ENCODE measurements at places on chromosomes 4 and X. TPM values are rescaled to one million over a fixed set of nuclear protein-coding genes. Genes with fewer than 3 reads are reported as not detected.

SULT1B1 gene
- total RNA-seq = 0.30 TPM

MAGEA9B gene
- not detected for total RNA-seq

CCDC149 gene
- total RNA-seq = 8.0 TPM

PAGE1 gene
- not detected for total RNA-seq

- no peak for DNase-seq
These were observed 222.6 kb upstream of the RASGEF1B start for GRCh38 chr4:81694176-81694913.

DNA sequence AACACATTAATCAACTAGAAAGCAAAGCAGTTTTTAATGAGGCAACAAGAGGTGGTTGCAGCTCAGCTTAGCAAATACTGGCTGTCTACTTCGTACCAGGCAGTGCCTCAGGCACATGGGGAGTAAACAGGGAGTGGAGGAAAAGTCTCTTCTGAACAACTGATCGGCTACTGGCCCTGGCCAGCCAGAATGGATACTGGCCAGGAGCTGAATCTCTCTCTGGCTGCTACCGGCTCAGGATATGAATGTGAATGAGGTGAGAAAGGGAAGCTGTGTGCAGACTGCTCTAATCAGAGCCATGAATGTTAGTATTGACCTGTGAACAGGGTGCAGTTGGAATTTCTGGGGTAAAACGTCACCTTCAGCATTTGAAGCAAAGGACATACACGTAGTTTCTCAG is 77.3 kb downstream of the STK32B start:
- DNase-seq = no peak
